ENCODE measurements at places on chromosomes 1 and 21.

DNA sequence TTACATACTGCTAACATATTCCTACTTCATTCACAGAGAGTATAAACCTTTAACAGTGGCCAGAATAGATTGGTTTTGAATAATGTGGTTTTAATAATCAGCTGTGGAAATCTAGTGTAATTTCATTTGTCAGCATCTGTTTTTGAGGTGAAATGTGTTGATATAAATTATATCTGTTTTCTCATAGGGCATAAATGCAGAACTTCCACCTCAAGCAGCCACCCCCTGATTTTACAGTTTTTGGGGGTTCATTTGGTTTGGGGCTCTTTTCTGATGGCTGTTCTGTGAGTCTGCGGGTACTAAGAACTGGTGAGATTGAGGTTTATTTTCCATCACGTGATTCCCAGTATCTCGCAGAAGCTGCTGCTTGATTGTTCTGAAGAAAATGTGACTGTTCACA lies 23.2 kb downstream of the EDARADD start:
- DNase-seq, result no peak

DNA sequence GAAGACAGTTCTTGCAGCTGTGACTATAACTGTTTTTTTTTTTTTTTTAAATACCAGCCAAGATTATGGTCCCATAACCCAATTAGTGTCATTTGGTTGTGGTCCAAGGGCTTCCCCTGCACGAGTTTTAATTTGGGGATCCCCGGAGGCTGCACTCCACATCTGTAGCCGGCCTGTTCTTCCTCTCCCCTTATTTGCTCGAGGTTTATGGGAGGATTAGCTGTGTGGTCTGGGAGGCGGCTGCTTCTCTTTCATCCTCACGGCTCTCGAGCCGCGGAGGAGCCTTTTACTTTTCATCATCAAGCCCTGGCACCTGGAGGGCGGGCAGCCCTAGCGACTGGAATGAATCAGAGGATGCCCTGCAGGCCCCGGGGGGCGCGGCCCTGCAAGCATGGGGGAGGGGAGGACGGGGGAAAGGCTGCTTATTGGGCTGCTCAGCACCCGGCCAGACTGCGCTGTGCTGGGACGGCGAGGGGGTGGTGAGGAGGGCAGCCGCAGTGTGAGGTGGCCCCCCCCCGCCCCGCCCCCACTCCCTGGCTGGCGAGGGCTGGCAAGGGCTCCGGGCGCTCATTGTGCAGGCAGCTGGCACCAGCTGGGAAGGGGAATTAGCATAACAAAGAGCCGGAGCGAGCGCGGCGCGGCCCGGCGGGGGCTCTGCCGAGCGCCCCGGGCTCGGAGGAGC lies 18.5 kb downstream of the SERTAD4 start:
- peak; percentile 85 for DNase-seq

DNA sequence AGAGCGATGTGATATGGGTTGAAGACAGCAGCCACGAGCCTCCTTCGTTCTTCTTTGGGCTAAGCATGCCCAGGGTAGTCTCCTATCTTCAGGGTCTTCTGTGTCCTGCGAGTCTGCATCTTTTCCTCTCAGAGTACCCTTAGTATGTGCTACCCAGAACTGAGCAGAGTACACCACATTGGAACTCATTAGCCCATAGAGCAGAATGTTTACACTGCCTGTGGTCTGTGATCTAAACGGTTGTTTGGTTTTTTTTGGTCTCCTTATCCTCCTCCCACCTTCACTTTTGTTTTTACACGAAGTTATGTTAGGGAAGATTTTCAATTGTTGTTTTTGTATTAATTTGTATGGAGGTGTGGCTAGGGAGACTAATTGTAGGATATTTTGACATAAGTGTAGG lies 126.4 kb downstream of the NEK7 start:
- no peak for DNase-seq

- DNase-seq, result no peak
Measured at GRCh38 chr1:156494309-156494895, 6.2 kb downstream of the MEF2D start.

DNA sequence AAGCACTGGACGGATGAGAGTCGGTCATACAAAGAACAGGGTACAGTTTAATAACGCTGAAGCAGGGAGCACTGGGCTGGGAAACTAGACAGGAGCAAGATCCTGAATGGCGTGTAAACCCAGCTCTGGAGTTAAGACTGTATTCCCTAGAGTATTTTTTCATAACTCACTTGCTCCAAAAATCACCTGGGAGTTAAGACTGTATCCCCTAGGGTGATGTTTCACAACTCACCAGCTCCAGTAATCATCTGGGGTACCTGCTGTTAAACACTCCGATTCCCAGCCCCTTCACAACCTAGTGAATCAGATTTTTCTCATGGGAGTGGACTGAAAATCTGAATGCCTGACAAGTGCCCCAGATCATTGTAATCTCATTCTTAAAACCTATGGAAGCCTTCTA lies 123.2 kb downstream of the MAB21L3 start:
- no peak for DNase-seq

DNA sequence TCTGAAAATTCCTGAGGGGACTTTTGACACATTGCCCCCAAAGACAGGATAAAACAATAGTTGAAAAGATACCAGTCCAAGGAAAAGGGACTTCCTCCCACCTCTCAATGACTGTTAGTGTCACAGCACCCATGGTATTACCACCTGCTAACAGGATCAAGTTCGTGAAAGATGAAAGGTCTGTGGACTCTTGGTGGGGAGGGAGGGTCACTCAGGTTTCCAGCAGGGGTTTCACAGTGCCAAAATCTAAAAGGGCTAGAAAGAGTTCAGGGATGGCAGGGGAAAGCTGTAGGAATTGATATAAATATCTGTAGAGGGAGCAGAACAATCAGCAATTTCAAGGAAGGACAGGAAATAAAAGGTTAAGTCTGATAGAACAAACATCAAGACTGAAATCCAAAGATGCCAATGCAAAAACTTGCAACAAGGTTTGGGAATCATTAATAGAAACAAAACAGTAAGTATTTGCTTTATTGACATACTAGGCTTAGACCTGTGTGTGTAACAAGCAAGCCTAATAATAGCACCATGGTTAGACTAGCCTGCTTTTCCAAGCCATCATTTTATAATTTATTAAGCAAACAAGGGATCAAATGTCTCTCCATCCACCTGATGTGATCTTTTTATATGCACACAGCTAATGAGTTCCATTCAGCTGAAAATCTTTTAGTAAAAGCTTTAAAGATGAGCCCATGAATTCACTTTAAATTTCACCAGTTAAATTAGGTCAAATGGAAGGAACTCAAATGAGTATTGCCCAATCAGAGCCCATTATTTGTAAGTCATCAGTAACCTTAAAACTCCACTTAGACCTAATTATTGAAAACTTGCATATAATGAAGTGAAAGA lies 3.7 kb downstream of the MCL1 start:
- no peak for DNase-seq

DNA sequence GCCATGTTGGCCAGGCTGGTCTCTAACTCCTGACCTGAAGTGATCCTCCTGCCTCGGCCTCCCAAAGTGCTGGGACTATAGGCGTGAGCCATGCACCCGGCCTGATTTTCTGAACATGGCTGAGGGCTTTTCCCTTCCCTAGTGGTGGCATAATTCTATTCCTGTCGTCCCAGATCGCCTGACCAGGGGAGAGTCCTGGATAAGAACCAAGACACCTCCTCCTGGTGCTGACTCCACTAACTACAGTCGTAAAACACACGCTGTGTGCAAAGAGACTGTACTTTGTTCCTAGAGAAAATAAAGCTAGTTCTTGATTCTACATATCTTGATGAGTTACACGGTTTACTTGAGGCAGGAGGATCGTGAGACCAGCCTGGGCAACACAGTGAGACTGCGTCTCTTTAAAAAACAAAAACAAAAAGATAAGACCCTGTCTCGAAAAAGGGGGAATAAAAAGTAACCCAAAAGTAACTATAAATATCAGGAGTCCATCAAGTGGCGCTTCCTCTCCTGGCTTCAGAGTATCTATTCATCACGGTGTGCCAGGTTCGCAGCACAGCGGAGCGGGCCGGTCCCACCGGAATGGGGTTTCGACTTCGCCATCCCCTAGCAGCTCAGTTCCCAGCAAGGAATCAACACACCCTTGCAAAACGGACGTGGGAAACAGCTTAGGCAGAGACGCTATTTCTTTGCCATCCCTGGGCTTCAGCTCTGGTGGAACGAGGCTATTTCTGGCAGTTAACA lies 973 bp downstream of the SDF4 start:
- DNase-seq, result no peak

DNA sequence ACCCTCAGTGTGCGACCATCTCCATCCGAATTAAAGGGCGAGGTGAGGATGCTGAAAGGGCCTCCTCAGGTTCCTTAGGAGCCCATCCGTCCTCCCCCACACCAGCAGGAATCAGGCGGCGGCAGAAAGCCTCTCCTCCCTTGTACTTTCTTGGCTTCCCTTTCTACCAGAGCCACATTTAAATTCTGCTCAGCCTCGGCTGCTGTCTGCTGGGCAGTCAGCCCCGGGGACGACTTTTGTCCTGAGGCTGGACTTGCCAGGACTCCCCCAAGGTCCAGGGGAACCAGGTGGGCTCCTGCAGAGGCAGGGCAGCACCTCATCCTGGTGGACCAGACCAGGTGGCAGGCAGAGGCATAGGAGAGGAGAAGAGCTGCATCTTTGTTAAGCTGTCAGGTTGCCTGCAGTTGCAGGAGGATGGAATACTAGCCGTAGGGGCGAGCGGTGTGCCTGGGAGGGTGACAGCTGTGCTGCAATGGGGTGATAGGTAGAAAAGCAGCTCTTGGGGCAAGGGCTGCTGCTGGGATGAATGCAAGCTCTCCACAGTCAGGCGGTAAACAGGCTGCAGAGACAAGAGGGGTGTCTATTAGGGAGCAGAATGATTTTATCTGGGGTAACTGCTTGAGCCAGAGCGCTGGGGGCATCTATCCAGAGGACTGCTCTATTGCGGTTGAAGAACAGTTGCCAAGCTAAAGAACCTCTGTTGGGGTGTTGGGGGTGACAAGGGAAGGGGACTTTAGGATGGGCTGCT lies 46.2 kb upstream of the WASF2 start:
- no peak for DNase-seq

GRCh38 chr1:157878059-157878458 lies 36.5 kb upstream of the CD5L start:
- no peak for DNase-seq

DNA sequence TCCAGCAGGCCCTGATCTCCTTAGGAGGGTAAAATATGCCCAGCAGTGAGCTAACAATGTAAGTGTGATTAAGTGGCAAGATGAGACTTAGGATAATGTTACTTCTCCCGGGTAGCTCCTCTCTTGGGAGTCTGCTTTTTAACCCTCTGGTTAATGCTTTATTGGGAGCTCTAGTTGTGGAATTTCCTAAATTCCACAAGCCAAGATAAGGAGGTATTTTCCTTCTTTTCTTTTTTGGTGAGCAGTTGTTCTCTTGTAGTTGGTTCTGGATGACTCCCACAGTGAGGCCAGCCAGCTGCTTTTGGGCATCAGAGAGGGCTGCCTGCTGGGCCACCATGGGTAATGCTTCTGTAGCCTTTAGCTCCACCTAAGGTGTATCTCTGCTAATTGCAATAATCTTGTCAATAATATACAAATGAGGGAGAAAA lies 19.3 kb downstream of the C1orf52 start:
- no peak for DNase-seq

DNA sequence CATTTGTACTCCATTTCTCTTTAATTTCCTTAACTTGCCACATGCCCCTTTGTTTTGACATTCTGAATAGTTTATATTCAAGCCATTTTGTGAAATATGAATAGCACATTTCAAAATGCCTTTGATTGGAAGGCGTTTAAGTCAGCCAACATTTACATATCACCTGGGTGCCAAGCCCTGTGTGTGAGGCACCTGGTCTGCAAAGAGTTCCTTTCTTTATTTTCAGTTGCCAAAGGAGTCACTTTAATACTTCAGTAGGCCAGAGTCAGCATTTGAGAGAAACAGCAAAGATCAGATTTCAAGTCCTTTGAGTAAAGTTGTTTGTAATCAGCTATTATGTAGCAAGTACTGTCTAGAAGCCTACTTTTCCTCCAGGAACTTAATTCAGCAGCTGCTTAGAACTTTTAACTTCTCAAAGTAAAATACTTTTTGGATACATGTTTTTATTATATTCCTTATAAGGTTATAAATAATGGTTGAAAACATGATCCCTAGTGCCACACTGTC lies 70.8 kb downstream of the DTL start:
- DNase-seq, result no peak

- no peak for DNase-seq
Measured at GRCh38 chr1:26364956-26365355, 7.6 kb downstream of the ZNF683 start.

- no peak for DNase-seq
Measured at GRCh38 chr1:152926091-152926490, 17.7 kb downstream of the IVL start.

DNA sequence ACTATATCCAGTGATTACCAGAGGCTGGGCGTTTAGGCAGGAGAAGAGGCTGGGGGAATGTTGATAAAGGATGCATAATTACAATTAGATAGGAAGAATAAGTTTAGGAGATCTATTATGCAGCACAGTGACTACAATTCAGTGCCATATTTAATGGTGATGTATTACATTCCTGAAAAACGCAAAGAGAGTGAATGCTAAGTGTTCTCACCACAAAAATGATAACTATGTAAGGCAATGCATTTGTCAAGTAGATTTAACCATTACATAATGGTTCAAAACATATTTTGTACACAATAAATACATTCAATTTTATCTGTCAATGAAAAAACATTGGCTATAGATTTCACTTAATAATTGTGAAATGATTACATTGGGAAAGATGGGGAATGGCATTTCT lies 548.9 kb downstream of the NUF2 start:
- no peak for DNase-seq

DNA sequence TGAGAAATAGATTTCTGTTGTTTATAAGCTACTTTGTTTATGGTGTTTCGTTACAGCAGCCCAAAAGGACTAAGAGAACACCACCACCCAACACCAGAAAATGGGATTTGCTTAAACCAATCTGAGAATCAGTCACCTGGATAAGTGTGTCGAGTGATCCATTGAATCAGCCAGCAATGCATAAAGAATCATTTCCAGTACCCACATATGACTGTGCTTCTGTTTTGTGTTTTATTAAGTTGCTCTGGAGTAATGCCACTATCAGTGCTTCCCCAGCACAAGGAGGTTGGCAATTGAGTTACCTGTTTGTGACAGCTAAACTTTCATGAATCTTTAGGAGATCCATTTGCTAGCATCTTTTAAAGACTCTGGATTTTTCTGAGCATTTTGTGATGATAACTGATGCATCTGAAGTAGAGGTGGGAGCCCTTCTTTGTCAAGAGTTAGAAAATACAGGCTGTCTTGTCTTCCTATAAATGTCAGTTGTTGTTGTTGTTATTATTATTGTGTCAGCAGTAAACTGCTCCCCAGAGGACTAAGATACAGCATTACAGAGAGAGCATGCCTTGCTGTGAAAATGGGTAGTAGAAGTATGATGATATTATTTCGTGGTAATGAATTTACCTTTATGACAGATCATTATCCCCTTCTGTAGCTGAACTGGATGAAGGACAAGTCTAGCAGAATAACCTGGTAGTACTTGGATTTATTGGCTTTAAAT lies 225.2 kb downstream of the NFIA start:
- no peak for DNase-seq

GRCh38 chr1:92993581-92993980 lies 32.3 kb upstream of the DIPK1A start:
- DNase-seq, result no peak

GRCh38 chr1:172421974-172422604 lies 1.6 kb downstream of the C1orf105 start:
- DNase-seq, result no peak

GRCh38 chr21:43600642-43601402 lies 58.5 kb downstream of the HSF2BP start:
- no peak for DNase-seq
